ENCODE measurements at places on chromosomes 12 and 14.

- DNase-seq: no peak
Observed at GRCh38 chr14:69424149-69424923, 25.8 kb downstream of the SLC39A9 start.

DNA sequence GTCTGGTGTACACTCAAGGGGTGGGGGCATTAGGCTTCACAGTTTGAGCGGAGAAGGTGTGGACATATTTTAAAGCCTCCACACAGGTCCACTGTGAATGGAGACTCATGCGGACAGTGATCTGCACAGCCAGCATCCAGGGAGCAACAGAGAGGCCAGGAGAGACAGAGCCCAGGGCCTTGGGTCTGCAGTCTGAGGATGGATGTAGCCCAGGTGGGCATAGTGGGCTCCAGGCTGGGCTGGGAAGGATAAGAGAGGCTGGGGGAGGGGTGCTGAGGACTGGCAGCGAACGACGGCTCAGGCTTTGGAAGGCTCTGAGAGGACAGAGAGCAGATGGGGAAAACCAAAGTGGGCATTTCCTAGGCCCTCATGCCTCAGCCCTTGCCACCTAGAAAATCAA, 128.8 kb downstream of the PAPOLA start:
- no peak for DNase-seq

DNA sequence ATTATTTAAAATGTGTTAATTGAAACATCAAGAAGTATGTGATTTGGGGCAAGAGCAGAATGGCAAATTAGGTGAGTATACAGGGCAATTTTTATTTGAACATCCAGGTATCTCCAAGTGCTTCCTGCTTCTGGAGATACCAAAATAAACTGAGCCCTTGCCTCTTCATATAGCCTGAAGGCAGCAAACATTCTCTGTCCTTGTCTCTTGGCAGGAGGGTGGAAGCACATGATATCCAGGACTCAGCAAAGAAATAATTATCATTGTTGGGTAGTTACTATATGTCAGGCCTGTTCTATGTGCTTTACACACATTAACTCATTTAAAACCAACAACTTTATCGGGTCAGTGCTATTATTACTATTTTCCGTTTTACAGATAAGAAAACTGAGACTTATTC, 12.5 kb downstream of the LIN7A start:
- DNase-seq: no peak

GRCh38 chr12:46664761-46665287, 161.0 kb downstream of the SLC38A4 start:
- DNase-seq: no peak

GRCh38 chr12:50200552-50201273, 33.5 kb upstream of the CERS5 start:
- no peak for DNase-seq

DNA sequence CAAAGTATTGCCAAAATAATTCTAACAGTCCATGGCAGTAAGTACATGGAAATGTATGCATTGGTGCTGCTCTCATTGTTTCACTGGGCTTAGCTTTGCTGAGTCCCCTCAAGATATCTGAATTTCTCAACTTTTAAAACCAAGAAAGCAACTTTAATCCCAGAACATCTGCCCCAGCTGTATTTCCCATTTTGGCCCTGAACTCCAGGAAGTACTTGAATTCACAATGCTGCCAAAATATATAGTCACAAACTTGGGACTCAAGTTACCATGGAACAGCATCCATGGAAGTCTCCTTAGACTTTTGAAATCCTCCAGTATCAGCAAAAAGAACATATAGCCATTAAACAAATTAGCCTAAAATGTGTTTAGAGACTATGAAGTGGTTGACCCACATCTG, 78.5 kb upstream of the FLRT2 start:
- DNase-seq: no peak

DNA sequence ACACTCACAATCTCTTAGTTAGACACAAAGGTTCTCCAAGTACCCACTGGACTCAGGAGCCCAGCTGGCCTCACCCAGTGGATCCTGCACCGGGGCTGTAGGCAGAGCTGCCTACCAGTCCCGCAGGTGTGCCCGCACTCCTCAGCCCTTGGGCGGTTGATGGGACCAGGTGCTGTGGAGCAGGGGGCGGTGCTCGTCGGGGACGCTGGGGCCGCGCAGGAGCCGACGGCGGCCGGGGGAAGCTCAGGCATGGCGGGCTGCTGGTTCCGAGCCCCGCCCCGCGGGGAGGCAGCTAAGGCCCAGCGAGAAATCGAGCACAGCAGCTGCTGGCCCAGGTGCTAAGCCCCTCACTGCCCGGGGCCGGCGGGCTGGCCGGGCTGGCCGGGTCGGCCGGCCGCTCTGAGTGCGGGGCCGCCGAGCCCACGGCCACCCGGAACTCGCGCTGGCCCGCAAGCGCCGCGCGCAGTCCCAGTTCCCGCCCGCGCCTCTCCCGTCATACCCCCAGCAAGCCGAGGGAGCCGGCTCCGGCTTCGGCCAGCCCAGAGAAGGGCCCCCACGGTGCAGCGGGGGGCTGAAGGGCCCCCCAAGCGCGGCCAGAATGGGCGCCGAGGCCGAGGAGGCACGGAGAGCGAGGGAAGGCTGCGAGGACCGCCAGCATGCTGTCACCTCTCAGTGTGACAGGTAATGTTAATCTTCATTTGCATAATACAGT, 506.8 kb downstream of the LRFN5 start:
- no peak for DNase-seq

DNA sequence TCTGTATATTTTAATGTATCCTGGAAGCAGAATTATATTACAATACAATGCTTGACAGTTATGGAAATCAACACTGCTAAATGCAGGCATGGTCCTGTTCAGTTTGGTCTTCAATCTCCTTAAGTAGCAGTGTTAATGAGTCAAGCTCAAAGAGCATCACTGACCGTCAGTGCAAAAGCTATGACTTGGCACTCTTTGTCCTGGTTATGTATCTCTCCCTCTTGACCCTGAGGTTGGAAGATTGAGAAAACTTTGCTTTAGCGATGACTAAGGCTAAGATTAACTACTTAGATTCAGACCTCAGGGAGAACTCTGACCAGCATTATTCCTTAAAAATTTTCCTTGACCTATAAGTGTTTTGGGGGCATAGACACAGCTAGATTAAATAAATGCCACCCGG, 10.9 kb downstream of the CLEC7A start:
- DNase-seq: no peak

- no peak for DNase-seq
Observed at GRCh38 chr12:4994622-4995021, 49.1 kb upstream of the KCNA5 start.

GRCh38 chr12:119528241-119528640, 65.3 kb upstream of the TMEM233 start:
- no peak for DNase-seq

- DNase-seq: no peak
Observed at GRCh38 chr12:13288937-13289652, 92.6 kb downstream of the EMP1 start.

GRCh38 chr12:130967636-130968035, 13.9 kb downstream of the ADGRD1 start:
- no peak for DNase-seq

GRCh38 chr14:95183532-95184412, 26.4 kb upstream of the DICER1 start:
- no peak for DNase-seq

- DNase-seq: peak; percentile 64
Observed at GRCh38 chr14:96502621-96503305, 581 bp downstream of the PAPOLA start.

DNA sequence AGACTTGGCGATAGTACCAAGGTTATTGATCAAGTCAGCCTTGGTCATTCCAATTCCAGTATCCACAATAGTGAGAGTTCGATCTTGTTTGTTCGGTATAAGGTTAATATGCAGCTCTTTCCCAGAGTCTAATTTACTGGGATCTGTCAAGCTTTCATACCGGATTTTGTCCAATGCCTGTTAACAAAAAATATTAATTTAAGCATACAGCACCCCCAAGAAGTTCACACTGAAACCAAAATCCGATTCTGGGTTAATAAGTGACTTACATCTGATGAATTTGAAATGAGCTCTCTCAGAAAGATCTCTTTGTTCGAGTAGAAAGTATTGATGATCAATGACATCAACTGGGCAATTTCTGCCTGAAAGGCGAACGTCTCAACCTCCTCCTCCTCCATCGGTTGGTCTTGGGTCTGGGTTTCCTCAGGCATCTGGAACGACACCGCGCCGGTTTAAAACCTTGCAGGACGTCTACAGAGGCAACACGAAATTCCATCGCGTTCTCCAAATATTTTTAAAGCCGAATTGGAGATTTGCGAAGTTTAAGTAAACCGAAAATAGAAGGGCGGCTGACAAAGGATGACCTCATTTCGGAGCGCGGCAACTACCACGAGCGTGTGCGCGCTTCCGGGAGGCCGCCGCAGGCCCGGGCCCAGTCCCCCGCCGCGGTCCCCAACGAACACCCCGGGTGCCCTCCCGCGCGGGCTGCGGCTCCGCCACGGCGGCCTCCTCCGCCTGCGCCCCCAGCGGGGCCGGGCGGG, 716 bp downstream of the HSP90AA1 start:
- DNase-seq: no peak

GRCh38 chr14:68546839-68547238, 246.0 kb downstream of the ZFP36L1 start:
- no peak for DNase-seq

DNA sequence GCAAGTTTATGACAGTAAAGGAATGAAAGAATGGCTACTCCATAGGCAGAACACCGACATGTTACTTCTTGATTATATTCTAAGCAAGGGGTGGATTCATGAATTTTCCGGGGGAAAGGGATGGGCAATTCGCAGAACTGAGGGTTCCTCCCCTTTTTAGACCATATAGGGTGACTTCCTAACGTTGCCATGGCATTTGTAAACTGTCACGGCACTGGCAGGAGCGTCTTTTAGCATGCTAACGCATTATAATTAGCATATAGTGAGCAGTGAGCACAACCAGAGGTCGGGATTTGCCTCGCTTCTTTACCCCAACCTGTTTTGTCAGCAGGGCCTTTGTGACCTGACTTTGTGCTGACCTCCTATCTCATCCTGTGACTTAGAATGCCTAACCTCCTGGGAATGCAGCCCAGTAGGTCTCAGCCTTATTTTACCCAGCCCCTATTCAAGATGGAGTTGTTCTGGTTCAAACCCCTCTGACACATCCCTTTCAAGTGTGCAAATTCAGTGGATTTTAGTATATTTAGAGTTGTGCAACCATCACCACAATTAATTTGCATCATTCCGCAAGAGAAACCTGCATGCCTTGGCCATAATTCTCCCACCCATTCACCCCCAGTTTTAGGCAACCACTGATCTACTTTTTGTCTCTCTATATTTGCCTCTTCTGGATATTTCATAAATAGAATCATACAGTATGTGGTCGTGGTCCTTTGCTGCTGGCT, 27.4 kb downstream of the PALS1 start:
- DNase-seq: peak; percentile 79

DNA sequence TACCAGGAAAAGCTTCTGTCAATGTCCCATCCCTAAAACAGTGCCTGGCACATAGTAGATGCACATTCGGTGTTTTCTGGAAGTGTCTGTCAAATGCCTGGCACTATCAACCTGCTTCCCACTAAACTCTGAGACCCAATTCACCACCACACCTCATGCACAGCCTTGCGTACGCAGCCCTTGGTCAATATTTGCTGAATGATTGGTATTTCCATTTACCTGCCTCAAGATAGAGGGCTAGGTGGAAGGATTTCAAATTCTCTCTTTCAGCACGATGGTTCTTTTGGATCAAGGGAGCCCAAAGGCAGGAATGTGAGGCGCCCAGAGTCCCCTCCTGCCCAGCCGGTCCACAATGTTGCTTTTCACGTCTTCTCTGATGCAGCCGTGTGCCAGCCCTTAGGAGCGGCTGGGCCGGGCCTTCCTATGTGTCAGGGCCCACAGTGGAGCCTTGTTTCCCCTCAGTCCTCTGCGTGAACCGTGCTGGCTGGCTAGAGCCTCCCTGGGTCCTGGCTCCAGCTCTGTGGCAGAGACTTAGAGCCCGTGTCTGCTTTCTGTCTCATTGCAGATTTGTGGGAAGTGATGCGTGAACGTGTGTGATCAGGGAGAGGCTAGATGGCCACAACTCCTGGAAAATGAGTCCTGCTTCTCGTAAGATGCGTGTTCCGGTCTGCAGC, 99.9 kb upstream of the RFLNA start:
- no peak for DNase-seq

- DNase-seq: no peak
Observed at GRCh38 chr14:36134038-36134437, 42.5 kb downstream of the PTCSC3 start.

- no peak for DNase-seq
Observed at GRCh38 chr14:31410048-31410650, 10.2 kb downstream of the HEATR5A start.

DNA sequence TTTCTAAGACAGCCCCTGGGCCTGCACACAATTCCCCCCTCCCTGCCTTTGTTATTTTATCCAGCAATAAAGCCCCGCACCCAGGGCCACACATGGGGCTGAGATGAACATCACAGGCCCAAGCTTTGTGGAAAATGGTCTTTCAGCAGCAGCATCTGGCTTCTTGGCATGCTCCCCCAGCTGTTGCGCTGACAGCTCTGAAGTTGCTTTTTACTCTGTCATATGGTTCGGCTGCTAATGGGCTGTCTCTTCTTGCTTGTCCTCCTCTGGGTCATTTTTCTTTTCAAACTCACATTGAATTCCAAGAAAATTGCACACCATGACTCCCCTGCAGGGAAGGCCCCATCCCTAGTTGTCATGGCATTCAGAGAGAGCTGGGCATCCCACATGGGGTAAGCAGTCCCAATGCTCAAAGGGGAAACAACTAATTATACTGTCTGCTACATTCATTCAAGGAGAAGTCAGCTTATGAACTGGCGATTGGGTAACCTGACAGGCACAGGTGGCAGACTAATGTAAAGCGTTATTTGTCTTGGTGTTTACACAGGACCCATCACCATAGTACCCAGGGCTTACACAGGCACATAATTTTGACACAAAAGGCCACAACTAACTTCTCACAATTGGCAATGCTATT, 74.0 kb upstream of the CDKN3 start:
- no peak for DNase-seq

GRCh38 chr14:99947695-99948094, 117.5 kb upstream of the EVL start:
- no peak for DNase-seq

DNA sequence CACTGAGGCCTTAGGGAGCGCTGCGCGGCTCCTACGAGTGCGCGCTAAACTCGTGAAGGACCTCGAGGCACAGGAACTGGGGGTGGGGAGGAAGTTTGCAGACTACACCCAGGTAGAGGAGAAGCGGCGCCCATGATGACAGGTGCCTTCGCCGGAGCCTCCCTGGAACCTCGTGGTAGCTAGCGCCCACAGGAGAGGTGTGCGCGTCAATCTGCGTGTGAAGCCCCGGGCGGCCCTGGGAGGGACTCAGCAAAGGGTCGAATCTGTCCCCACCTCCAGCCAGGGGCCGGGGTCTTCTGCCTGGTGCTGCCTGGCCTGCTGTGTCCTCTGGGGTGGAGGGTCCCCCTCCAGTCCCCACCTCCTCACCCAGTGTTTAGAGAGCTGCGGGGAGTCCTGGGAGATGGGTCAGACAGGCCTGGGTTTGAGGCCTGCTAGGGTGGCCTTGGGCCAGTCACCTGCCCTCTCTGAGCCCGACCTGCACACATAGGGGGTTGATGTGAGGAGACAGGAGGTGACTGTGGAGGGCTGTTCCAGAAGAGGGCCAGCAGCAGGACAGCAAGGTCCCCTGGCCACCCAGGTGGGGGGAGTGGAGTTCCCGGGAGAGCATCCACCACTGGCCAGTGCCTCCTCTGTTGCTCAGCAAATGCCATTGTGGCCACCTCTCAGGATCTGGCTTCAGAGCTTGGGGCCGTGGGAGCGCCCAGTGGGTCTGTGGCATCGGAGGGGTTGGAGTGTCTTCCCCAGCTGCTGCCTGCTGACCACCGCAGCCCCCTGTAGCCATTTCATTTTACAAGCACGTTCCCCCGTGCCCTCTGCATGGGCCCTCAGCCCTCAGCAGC, 20.2 kb upstream of the KIF26A start:
- no peak for DNase-seq

- no peak for DNase-seq
Observed at GRCh38 chr12:65570451-65571130, 253.7 kb upstream of the HMGA2 start.

Data from HAP-1 (cell line).